AG04450 (cell line): ENCODE measurements at places on chromosomes 3 and 15.

GRCh38 chr3:187792521-187792920 lies 47.3 kb upstream of the BCL6 start:
- DNase-seq: no peak

DNA sequence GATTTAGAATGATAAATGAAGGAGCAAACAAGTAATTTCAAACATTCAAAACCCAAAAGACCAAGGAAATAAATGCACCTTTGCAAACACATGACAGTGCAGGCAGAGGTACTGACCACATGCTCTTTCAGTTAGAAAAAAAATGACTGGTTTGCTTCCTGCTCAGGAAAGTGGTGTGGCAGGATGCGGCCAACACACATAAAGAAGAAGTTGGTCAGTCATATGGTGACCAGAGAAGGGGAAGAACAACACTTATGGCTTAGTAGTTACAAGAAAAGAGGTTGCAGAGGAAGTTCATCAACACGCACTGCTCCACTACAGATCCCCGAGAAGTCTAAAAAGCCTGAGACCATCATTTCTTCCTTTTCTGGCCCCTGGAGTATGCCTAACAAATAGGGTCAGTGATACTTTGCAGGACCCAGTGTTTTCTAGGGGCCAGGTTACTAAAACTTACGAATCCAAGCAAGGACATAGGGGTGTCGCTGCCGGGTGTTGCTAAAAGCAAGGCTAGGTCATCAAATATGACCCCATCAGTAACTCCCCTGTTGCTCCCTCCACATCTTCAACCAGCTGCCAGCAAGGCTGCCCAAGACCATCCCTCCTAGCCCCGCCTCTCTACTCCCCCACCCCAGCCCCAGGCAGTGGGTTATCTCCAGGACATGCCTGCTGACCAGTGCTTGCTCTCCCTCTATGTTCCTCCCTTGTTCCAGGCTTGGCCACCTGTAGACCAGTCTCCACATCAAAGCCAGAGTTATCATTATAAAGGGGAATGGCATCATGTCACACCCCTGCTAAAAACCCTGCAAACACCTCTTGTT lies 11.2 kb downstream of the ATP8B4 start:
- DNase-seq: no peak

DNA sequence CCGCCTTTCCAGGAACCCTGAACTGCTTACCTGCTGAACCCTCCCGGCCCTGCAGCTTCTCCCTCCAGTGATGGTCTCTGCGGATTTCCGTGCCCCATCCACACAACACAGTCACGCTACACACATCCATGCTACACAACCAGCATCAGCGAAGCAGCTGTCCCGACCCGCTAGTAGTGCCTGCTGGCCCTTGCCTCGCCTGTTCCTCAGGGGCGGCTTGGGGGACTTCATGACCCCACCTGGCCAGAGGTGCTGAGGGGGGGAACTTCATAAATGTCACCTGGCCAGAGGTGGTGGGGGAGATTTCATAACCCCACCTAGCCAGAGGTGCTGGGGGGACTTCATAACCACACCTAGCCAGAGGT lies 530 bp upstream of the TUBGCP5 start:
- no peak for DNase-seq

DNA sequence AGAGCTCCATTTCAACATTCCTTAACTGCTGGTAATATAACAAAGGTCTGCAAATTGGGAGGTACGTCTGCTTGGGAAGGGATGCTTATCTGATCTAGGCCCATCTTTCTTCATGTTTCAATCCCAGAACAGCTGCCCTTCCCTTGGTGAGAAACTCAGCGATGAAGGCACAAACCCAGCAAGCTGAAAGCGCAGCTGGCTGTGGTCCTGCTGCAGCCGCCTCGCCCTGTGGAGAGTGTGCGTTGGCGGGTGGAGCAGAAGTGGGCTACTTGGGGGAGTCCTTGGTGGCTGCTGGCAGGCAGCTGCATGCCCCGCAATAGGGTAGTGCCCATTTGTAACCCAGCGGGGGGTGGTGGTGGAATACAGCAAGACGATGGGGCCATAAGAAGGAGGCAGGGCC lies 160.6 kb upstream of the WNT5A start:
- no peak for DNase-seq

DNA sequence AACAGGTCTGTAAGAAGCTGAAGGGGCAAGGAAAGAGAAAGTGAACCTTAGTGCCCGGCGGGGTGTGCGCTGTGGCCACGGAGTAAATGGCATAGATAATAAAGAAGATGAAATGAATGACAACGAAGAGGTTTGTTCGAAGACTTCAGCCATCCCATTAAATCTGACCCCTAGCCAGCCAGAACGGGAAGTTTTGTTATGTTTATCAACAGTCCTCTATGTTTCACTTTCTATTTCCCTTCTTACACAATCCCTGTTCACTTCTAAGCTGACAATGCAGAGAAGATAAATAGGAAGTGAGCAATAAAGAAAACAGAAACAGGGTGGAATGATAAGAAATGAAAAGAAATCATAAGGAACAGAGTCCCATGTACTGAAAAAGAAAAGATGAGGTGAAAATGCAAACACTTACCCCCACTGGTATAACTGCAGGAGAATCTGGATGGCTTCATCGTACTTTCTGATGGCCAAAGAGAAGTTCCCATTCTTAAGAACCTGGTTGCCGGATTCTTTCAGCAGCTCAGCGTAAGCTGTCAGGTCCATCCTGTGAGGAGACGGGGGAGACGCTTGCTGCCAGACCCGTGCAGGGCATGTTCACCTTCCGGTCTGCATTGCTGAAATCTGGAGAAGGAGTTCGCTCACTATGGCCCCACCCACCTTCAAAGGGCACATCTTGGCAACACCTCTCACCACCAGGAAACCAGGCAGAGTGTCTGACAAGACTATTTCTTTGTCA lies 36.8 kb downstream of the TRANK1 start:
- DNase-seq: peak; percentile 21

- no peak for DNase-seq
Observed at GRCh38 chr3:112011376-112011940, 12.7 kb downstream of the TAGLN3 start.

DNA sequence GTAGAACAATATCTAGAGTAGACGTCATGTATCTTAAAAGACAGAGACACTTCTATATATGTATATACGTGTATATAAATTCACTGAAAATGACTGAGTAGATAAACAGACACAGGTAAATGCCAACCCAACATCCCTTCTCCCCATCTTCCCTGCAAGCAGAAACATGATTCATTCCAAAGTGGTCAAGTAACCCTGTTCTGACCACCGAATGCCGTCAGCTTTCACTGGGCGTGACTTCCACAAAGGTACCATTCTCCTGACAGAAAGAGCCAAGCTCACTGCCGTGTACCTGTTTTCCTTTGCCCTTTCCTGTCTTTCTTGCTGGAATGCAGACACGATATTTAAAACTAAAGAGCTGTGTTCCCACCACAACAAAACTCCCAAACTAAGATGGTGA lies 76.7 kb downstream of the TAFA4 start:
- no peak for DNase-seq

DNA sequence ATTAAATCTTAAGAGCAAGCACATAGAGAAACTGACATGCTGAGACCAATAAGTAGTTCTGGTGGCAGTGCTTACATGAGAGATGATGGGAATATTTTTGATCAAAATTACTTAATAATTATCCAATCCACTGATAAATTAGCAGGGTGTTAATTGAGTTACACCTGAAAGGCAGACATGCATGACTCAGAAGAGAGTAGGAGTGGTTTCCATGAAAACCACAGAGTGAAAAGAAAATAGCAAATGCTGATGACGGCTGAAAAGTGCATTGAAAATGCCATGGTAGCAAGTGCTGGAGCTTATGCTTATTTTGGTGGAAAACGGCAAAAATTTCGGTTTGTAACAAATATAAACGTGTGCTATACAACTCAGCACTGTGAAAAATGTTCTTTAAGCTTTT lies 267.8 kb upstream of the LRRN1 start:
- no peak for DNase-seq

GRCh38 chr15:79184465-79184892 lies 93.9 kb upstream of the RASGRF1 start:
- DNase-seq: peak; percentile 8

- DNase-seq: no peak
Observed at GRCh38 chr3:133965013-133965570, 64.6 kb downstream of the SLCO2A1 start.

GRCh38 chr3:45145223-45145622 lies 955 bp downstream of the CDCP1 start:
- DNase-seq: no peak

DNA sequence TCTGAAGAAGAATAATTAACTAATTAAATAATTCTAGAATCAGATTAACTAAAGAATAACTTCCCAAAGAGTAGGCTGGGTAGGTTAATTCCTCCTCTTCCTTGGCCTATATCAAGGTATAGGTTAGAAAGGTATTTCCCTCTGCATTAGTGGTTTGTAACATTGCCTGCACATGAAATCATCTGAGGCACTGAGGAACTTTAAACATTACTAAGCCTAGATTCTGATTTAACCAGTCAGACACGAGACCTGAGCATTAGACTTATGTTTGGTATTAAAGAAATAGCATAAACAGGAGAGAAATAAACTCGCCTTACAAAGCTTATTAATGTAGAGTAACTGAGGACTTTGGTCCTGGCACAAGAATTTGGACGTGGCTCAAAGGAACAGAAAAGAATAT lies 84.2 kb downstream of the FGF7 start:
- DNase-seq: no peak

DNA sequence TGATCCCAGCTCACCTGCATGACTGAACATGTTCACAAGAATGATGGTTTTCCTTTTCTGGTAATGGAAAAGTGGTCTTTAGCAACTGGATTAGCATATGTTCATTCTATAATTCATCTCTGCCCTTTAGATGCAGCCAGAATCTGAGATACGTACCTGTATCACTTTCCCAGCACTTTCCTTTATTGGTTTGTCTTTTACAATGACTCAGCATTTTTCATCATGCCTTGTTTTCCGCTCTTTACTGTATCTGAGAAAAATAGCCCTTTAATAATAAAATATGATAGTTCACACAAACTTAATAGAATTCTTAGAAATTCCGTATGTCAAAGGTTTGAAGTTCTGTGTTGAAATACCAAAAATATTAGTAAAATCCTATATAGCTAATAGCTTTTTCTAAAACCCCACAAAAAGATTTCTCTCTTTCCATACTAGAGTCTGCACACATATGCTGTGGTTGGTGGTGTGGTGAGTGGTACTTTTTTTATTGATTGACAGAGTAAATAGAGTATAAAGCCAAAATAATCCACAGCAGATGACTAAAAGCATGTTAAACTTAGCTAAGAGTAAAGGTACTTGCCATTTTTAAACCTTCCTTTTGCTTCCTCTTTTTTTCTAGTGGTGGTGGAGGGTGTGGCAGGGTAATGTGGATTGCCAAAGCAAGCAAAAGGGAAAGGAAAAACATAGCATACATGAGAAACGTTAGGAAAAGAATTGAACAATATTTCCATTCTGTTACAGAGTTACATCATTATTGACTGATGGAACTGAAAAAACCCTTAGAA lies 328.9 kb upstream of the RBMS3 start:
- DNase-seq: no peak

DNA sequence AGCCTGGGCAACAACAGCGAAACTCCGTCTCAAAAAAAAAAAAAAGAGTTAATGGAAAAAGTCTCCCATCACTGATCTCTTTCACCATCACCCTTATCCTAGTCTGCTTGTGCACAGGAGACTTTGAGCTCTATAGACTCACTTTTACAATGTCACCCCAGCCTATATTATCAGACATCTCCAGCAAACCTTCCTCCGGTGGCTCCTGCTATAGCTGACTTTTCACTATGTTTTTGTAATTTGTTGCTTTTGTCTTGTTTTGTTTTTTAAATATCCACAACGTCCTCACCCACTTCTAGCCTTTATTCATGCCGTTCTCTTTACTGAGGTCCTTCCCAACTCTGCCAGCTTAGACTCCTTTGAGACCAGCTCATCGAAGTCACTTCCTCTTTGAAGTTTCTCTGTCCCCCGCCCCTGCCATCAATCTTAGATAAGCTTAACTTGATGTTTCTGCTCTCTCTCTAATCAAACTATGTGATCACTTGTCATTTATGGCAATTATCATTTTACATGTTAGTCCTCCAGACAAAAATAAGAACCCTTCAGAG lies 82.7 kb upstream of the CHD2 start:
- DNase-seq: no peak

DNA sequence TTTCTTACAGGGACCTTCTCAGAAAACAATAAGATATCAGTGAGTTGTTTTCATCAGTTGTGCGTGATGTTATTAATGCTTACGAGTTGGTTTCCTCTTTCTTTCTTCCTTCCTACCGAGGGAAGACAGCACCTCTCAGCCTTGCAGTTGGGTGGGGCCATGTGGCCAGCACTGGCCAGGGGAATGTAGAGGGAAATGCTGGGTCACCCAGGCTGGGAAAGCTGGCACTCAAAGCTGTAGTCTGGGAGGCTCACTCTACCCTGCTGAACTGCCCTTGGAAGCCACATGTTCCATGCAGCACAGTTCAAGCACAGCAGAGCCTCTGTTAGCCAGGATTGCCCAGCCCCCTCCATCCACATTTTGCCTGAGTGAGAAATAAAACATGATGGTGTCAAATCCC lies 10.1 kb upstream of the CHCHD6 start:
- DNase-seq: no peak

- no peak for DNase-seq
Observed at GRCh38 chr15:68151277-68151676, 53.9 kb downstream of the CALML4 start.

- DNase-seq: no peak
Observed at GRCh38 chr15:68601206-68602197, 22.7 kb downstream of the CORO2B start.

GRCh38 chr15:101256757-101257156 lies 4.9 kb upstream of the CHSY1 start:
- no peak for DNase-seq

GRCh38 chr15:51390241-51390965 lies 48.9 kb downstream of the GLDN start:
- no peak for DNase-seq

DNA sequence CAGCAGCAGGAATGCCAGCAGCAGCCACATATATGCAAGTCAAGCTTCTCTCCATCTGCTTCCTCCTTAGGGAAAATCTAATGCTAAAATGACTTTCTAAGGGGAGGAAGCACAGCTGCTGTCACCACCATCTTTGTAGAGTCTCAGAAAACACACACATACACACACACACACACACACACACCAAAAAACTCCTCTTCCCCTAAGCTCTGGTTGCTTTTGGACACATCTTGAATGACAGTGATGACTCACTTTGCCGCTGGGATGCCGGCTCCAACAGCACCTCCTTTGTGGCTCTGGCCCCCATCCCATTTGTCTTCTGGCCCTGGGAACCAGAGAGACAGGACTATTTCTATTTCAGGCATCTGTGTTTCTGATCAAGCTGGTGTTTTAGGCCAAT lies 124.8 kb upstream of the GOLIM4 start:
- DNase-seq: no peak

- no peak for DNase-seq
Observed at GRCh38 chr3:120092474-120092873, 1.8 kb downstream of the GSK3B start.
